ENCODE measurements at places on chromosomes 12 and 14. TPM values are rescaled to one million over a fixed set of nuclear protein-coding genes. Genes with fewer than 3 reads are reported as not detected.

DNA sequence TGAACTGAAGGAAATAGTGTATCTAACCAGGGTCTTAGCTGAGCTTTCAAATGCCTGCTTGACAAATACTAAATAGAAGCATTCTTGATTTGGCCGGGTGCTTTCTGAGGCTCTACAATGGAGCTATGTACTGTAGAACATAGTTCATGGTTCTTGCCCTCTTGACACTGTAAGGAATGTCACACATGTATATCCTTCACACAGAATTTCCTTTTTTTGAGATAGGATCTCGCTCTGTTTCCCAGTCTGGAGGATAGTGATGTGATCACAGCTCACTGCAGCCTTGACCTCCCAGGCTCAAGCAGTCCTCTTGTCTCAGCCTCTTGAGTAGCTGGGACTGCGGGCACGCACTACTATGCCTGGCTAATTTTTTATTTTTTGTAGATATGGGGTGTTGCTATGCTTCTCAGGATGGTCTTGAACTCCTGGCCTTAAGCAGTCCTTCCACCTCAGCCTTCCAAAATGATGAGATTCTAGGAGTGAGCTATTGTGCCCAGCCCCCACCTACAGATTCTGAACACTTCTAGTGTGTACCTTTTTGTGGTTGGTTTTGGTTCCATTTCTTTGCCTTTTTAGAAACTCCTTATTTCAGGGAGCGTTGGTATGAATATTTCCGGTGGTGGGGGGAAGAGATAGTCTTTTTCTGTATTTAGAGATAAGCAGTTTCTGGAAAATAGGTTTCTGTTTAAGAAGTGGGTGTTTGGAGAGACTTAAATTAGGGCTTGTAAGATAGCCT, 4.2 kb downstream of the MLXIP start:
- no peak for DNase-seq

DNA sequence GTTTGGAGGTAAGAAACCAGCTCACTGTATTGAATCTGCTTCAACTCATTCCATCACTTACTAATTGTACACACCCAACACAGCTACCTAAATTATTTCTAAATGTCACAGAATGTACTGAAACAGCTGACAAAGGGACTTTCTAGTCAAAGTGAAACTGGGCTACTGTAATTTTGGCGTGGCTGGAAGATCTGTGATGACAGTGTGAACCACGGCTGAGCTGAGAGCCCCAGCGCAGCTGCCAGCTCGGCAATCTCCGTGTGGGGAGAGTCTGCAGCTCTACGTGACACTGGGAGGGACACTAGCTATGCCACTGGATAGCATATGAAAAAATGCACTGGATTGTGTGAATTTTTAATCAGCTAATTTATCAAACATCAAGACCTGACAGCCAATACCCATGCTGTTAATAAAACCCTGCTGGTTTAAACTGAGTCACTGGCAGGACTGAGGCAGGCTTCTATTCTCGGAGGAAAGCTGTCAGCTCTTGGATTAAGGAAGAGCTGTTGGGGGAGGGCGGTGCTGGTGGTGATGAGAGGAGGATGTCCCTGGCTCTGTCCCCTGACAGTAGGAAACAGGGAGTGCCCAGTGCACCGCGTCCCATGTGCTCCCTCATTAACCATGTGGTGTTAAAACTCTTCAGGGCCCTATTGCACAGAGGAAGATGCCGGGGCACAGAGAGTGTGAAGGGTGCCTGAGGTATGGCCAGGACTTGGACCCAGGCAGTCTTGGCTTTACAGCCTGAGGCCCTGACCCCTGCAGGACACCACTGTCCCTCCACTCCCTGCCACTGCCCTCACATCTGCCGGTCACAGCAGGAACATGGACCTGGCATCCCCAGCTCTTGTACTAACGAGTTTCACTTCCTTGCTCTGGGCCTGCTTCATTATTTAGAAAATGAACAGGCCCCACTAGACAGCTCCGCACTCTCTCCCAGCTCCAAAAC, 13.3 kb downstream of the SLC15A4 start:
- DNase-seq: no peak

- no peak for DNase-seq
Measured at GRCh38 chr12:123099560-123100192, 51.2 kb downstream of the PITPNM2 start.

Gene KRT78
- polyA plus RNA-seq: not detected

DNA sequence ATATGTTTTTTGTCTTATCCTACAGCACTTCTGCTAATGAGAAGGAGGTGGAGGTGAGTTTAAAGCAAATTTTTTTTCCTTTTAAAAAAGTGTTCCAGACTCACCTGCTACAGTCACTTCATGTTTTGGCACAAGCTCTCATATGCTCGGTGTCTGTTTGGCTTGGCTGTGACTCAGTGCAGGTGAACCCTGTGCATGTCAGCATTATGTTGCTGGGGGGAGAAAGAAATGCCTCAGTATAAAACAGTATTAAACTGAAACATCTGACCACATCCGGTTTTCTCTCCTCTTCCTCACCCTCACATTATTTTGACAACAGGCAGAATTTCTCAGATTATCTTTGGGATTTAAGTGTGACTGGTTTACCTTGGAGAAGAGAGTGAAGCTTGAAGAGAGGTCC, 105.2 kb downstream of the DNAI7 start:
- DNase-seq: no peak

Gene CLEC9A
- 0.12 TPM for polyA plus RNA-seq

- no peak for DNase-seq
Measured at GRCh38 chr14:68526512-68527091, 266.3 kb downstream of the ZFP36L1 start.

Gene TRPV4
- not detected for polyA plus RNA-seq

GRCh38 chr12:95908573-95908972, 33.8 kb downstream of the CCDC38 start:
- DNase-seq: no peak

Gene DHRS7
- 302 TPM for polyA plus RNA-seq

- DNase-seq: peak; percentile 97
Measured at GRCh38 chr14:23306412-23307145, at the start of gene BCL2L2. BCL2L2 (plus strand) TSS chr14:23306833; CDS start chr14:23307768, 935 bp downstream.

- peak; percentile 42 for DNase-seq
Measured at GRCh38 chr12:24045816-24046257, 96.4 kb upstream of the SOX5 start.

- DNase-seq: peak; percentile 88
Measured at GRCh38 chr14:75176142-75176820, at the start of gene TMED10. TMED10 (minus strand) TSS chr14:75176612; CDS start chr14:75176579, 33 bp downstream.

DNA sequence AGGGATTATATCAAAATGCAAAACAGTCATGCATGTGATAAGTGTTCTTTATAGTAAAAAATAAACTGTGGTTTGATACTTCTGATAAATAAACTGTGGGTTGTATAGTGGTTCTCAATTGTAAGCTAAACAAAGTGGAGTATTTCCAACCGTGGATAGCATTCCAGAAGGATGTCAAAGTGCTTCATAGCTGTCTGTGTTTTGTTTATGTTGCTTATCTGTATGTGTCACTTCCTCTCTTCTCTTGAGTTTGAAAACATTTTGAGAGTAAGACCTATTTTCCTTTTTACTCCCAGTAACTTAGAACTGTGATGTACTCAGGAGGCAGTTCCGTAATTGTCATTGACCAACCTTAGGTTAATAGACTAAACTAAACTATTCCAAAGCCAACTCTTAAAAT, 415.8 kb downstream of the TMTC2 start:
- DNase-seq: no peak

Gene ITPK1
- 98.8 TPM for polyA plus RNA-seq

DNA sequence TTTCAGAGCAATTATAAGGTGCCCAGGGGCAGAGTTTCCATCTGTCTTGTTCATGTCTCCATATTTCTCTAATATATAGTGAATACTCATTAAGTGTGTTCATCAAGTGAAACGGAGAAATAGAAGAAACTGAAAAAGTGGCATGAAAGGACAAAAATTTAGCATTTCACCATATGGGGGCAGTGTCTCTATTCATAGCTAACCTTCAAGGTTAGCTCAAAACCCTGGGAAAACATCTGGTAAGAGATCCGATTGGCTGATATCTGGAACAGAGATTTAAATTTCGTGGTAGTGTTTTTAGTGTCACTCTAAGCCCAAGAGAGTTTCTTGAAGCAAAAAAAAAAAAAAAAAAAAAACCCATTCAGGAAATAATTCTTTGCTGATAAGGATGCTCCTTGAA, 367.5 kb downstream of the DAD1 start:
- DNase-seq: no peak

Gene AQP2
- polyA plus RNA-seq: 0.04 TPM

Gene SYCP3
- polyA plus RNA-seq: 0.13 TPM

Gene RASSF9
- polyA plus RNA-seq: 1.2 TPM

Gene DDX54
- polyA plus RNA-seq: 54.1 TPM

- no peak for DNase-seq
Measured at GRCh38 chr12:116808113-116809105, 70.3 kb downstream of the RNFT2 start.

Gene NDUFA12
- polyA plus RNA-seq: 200 TPM

Gene ASB2
- polyA plus RNA-seq: 1.3 TPM

DNA sequence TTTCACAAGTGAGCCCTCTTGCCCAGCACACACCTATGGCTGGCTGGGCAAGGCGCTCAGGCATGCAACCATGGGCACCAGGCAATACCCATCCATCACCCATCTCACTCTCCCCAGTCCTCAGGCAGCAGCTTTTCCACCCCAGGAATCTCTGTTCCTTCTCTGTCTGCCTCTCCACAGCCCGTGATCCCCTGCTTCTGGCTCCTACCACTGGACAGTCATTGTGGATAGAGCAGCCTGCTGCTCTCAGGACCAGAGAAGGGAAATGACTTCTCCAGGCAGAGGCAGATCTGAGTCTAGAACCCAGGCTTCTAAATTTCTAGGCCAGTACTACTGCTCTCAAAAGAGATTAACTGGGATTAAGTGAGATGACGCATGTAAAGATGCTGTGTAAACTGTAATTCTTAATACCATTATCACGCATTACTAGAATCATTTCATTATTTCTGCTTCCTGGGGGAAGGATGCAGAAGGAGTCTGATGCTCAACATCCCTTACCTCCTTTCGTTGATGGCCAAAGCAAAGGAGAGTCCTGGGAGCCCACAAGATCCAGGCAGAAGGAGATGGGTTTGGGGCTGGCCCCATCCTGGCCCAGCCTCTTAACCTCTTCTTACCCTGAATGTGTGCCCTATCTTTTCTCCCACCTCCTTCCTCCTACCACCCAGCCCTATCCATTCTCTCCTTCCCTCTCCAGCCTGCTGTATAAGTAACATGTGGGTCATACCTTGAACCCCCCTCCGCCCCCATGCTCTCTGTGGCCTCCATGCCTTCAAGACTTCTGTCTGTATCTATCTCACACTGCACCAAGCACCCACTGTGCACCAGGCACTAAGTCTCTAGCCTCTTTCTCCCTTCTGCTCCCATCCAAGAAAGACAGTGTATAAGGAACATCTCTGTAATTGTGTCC, 4.8 kb upstream of the AQP5 start:
- DNase-seq: no peak

Gene GPR65
- polyA plus RNA-seq: 0.81 TPM

DNA sequence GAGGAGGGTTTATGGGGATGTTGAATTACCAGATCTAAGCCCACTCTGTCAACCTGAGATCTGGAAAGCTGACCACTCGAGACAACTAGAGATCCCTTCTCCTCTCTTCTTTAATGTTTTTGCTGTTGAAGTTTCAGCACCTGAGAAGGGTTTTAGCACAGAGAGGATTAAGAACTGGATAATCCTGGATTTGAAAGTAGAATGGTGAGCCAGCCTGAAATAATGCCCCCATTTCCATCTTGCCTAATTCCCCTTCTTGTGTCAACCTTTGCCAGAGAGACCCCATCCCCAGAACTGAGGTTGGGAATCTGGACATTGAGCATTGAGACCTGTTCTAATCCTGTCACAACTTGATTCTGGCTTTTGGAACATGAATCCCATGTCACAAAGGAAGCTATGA, 87.8 kb upstream of the RFLNA start:
- DNase-seq: no peak

Gene KRT82
- polyA plus RNA-seq: not detected

Gene CIROP
- not detected for polyA plus RNA-seq

Gene NIN
- polyA plus RNA-seq: 3.1 TPM

Gene LETMD1
- polyA plus RNA-seq: 79.4 TPM

- no peak for DNase-seq
Measured at GRCh38 chr12:126481688-126482087, 1416.5 kb downstream of the AACS start.

DNA sequence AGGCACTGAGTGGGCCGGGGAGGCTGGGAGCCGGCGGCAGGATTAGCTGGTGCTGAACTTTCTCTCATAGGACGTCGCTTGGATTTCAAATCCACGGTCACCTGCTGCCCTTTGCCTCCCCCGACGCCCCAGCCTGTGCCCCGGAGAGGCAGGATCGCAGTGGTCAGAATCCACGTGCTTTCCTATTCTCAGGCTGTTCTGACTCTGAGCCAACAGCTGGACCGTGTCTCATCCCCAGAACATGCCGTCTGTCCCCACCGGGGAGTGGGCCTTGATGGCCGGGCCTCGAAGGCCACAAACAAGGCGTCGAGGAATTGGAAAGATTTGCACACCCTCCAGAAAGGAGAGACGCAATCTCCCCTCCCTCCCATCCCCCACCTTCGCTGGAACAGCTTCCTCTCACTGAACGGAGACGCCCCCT, 18.5 kb upstream of the MLXIP start:
- DNase-seq: no peak

DNA sequence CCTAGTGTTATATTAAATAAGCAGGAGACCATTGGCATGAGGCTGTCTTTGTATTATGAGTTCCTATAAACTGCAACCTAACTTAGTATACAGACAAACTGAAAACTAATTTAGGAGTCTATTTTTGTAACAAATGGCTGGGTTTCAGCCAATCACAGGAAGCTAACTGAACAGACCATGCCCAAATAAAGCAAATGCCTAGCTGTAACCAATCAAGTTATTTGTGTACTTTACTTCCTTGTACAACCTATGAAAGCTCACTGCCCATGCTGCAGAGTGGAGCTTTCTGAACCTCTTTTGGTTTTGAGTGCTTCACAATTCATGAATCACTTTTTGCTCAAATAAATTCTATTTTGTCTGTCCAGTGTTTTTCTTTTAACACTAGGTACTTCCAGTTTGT, 41.6 kb downstream of the GUCY2C start:
- DNase-seq: no peak

- DNase-seq: no peak
Measured at GRCh38 chr14:97264516-97265230, 467.5 kb downstream of the VRK1 start.

DNA sequence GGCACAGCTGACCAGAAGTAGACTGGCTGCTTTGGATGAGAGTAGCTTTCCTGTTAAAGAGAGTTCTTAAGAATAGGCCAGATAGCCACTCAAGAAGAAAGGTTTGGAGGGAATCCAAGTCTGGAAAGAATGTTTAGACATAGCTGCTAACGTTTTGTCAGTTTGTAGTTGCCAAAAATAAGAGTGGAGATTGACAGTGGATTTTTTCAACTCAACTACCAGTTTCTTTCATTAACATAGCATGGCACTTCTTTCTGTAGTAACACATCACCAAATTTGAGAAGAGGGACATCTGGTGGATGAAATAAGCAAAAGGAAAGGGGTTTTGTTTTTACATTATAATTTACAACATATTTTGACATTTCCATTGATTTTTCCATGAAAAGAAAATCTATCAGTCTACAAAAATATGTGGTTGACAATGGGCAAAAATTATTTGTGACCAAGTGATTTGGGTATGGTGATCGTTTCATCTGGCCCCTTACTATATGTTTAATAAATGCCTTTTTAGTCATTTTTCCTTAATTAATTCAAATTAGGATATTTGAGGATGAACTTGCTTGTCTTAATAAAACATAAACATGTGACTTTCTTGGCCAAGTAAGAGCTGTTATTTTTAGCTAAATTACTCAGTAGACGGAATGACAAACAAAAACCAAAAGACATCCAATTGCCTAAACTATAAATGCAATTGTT, 71.1 kb downstream of the PTPRR start:
- peak; percentile 46 for DNase-seq
